NCI-H1092 treated with DMSO at 0.1 percent for 48 hours (cell line): ENCODE measurements at places on chromosomes 3 and 15.

- DNase-seq: no peak
Measured at GRCh38 chr3:79953591-79954101, 185.8 kb upstream of the ROBO1 start.

DNA sequence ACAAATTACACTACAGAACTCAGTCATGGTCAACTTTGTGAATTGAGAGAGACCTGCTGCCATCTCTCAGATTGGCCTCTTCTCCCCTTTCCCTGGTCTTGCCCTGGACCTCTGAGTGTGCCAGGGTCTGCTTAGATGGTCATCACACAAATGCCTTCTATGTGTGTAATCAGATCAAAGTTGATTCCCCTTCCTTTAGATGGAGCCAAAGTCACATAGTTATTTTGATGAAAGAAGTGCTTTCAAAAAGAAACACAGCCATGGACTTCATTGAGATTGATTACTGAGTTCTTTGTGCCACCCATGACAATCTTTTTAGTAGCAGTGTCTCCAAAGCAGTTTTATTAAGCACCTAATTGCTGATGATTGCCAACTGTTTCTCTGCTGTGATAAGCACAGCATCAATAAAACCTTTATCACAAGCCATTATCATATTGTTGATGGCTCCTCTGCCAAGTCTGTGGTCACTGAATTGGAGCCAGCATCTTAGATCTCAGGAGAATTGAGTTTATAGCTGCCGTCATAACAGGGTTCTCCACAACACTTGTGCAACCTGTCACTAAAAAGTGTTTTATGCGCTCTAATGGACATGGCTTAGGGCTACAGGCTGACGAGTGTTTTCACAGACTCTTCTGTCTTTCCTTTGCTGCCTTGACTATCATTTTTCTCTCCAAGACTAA lies 149.7 kb upstream of the NUDT16 start:
- DNase-seq: peak; percentile 6

DNA sequence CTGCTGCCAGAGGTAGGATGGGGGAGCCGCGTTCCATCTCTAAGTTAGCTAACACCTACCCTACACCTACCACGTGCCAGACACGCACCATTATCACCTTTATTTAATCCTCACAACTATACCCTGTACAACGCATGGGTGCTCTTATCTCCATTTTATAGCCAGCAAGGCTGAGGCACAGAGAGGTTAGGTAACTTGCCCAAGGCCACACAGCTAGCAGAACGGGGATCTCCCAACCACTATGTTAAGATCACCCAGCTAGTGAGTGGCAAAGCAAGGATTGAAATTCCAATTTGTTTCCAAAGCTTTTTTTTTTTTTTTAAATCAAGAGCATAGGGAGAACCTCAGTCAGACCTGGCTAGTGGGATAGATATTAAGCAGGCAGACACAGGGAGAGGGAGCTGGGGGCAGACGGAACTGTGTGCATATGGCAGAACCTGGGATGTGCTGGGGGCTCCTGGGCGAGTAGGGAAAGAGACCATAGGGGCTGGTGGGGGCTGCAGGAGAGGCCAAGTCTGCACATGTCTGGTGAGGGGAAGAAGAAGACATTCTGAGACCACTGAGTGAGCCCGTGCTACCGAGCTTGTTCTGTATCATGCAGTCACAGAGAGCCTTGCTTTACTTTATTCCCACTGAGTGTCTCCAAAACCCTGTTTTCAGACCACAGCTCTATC lies 196.3 kb upstream of the TPM1 start:
- no peak for DNase-seq

- no peak for DNase-seq
Measured at GRCh38 chr3:82416830-82417229, 655.4 kb upstream of the GBE1 start.

DNA sequence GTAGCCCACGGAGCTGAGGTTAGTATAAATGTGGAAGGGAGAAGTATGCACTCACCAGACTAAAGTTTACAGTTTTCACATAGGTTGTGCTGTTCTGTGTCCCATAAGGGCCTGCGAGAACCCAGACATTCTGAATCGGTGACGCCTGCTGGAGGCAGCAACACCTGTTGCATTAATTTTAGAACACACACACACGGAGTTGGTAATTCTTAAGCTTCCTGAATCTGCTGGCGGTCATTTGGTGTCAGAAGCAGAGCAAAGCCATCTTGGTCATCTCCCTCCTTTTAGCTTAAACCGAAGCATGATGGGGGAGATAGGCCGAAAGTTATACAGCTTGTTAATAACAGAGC lies 41.1 kb upstream of the AP3B2 start:
- no peak for DNase-seq

- no peak for DNase-seq
Measured at GRCh38 chr3:46194868-46195553, 13.1 kb downstream of the CCR1 start.

GRCh38 chr3:131551761-131552160 lies 49.0 kb upstream of the MRPL3 start:
- DNase-seq: no peak

DNA sequence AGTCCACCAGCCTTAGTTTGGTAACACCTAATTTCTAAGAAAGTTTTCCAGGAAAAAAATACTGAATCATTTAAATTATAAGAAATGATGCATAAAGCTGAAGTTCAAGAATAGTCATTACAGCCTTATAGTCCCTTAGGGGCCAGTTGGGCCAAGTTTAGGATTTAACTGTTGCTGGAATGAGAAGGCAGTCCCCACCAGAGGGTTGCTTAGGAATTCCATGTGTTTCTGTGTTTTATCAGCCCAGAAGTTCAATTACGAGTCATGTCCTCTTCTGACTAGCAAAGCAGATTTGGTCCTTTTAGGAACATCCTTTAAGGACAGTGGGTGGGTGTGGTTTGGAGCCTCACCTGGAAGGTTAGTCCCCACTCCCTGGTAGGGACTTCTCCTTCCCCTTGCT lies 57.0 kb upstream of the NR2E3 start:
- DNase-seq: no peak

GRCh38 chr3:142282503-142282902 lies 57.1 kb upstream of the GK5 start:
- no peak for DNase-seq

DNA sequence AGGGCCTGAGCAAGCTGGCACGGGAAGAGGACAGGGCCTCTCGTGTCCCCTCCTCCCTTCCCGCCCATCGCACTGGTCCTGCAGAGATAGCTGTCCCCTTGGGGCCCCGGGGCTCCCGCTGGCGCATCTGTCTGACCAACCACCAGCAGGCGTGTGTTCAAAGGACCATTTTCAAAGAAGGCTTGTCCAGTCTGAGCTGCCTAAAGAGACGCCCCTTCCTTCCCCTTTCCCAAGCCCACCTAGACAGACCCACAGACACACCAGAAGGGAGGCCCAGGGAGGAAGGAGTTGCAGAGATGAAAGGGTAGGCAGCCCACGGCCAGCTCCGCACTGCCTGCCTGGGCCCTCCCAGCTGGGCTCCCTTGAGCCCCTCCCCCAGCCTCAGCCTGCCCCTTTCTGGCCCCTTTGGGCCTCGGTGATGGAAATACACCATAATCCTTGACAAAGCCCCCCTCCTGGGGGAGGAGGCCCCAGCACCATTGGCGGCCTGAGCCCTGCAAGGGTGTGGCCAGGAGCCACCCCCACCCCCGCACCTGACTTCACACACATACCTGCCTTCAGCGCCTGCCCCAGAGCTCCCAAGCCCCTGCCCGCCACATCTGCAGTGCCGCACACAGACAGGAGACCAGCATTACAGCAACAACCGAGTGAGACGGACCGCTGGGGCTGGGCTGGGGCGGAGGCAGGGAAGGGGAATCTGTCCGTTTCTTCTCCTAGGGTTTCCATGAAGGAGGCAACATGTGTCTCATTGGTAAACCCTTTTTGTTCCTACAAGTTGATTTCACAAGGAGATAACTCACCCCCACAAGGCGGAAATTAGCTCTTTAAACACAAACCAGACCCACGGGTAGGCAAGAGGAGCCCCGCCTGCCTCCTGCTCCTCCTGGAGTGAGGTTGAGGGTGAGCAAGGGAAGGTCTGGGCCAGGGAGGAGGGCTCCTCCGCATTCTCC lies at the start of gene STRA6:
Gene STRA6 (minus strand): TSS at position 336 of the 950 bp plus-strand sequence. CDS start 520 bp downstream, outside the sequence.
- DNase-seq: no peak

DNA sequence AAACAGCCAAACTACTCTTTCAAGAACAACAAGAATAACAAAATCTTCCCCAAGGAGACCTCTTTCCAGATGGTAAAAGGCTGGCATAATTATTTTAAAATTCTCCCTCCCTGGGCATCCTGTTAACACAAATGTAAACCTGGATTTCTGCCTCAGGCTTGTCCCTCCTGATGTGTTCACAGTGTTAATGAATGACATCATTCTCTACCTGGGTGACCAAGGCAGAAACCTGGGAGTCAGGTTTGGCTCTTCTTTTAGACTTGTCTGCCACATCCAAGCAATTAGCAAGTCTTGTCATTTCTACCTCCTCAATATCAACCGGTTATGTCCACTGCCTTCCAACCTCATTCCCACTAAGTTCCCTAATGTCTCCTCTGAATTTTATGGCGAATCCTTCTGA lies 368.7 kb upstream of the TBL1XR1 start:
- no peak for DNase-seq

DNA sequence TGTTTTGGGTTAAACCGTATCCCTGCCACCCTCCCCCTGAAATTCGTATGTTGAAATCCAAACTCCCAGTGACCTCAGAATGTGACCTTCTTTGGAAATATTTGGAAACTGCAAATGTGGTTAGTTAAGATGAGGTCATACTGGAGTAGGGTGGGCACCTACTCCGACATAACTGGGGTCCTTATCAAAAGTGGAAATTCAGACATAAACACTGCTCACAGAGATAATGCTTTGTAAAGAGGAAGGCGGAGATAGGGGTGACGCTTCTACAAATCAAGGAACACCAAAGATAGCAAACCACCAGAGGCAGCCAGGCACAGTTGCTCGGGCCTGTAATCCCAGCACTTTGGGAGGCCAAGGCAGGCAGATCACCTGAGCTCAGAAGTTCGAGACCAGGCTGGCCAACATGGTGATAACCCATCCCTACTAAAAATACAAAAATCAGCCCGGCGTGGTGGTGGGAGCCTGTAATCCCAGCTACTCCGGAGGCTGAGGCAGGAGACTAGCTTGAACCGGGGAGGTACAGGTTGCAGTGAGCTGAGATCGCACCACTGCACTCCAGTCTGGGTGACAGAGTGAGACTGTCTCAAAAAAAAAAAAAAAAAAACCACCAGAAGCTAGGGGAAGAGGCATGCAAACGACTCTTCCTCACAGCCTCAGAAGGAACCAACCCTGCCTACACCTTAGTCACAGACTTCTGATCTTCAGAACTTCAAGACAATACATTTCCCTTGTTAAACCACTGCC lies 51.1 kb upstream of the CHD2 start:
- no peak for DNase-seq

DNA sequence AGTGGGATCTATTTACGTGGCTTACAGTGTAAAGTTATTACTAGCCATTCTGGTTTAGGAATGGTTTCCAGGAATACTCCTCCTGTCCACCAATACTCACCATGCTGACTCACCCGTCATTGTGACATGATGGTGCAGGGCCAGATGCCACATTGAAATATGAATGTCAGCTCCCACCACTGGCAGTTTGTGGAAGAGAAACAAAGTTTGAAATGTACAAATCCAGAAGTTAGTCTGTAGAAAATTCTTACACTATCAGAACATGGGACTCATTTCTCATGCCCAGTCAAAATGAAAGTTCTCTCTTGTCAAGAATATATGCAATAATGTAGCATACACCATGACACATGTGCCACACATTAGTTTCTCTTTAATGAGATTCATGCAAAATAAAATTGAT lies 14.4 kb upstream of the TSPAN3 start:
- DNase-seq: no peak

DNA sequence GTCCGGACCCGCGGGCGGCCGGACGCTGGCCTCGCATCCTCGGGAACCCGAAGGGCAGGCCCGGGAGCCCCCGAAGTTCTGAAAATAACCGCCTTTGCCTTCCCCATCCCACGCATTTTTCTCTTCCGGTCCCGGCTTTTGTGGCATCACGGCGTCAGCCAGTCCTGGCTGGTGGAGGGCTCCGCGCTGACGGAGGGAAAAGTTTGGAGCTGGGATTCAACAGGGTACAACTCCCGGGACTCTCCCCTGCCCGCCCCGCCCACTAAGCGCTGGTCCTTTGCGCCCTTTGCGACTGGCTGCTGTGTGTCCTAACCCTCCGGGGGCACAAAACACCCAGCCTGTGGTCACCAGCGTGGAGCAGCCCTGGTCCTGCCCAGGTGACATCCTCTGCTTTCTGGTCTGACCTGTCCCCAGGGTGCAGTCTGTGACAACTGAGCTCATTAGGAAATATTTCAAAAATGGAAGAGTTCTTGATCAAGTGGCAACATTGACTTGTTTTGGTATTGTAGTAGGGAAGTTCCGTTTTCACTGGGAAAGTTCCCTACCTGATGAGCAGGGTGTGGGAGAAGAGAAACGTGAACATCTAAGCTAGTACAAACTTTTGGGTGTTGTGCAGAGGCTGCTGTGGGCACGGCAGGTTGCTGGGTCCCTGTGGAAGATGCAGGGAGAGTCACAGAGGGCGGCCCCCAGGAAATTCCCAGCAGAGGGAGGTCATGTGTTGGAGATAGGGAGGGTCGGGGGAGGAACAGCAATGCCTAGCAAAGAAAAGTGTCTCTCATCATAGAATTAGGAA lies 775 bp downstream of the ARNT2 start:
- DNase-seq: peak; percentile 20
